ENCODE measurements at places on chromosomes 3 and 15.

DNA sequence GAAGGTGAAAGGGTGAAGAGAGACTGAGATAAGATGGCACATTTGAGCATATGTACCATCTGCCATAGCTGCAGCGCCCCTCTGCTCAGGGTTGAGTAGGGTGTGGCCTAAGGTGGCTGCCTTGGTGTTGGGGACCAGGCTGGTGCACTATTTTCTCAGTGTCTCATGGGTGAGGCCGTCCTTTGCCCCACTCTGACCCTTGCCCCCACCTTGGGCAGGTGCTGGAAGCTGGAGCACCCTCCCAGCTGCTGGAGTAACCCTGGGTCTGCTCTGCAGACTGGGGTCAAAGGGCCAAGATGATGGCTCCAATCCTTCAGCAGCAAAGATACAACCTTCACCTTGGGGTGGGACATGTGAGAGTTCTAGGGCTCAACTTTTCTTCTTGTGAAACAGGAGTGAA lies 69.2 kb downstream of the DAPK2 start:
- DNase-seq: no peak

DNA sequence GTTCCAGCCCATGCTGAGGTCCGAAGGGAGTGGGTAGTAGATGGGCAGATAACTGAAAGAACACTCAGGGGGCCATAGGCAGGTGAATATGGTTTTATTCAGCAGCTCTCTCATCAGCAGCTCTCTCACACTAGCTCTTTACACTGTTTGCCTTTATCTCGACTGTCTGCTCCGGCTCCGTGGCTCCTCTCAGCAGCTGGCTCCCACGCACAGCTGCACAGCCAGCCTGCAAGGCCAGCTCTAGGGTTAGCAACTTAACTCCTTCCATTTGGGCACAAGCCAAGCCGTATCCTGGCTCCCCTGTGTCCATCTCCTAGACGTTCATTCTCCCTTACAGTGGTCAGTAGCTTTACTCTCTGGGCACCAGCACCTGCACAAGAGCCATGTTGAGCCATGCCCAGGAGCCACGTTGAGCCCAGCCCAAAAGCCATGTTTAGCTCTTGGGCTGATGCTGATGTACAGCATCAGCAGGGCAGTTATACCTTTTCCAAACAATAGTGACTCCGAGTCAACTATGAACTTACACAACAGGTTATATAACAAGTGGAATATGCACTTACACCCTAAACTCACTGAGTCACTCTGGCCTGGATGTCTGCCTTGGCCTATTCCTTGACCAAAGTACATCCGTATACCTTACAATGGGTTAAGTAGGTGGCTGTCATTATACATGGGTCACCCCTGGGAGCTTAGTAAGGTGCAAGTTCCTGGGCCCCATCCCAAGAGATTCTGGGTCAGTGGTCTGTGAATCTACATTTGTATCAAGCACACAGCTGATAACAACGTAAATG lies 34.6 kb upstream of the TOPAZ1 start:
- DNase-seq: no peak

GRCh38 chr15:39205506-39206371 lies 375.1 kb upstream of the THBS1 start:
- DNase-seq: no peak

GRCh38 chr3:102183186-102183585 lies 251.6 kb upstream of the ZPLD1 start:
- DNase-seq: no peak

- DNase-seq: no peak
These were observed 81.1 kb upstream of the VGLL4 start for GRCh38 chr3:11724615-11725339.

GRCh38 chr15:88498996-88499395 lies 31.5 kb downstream of the MRPS11 start:
- DNase-seq: no peak

DNA sequence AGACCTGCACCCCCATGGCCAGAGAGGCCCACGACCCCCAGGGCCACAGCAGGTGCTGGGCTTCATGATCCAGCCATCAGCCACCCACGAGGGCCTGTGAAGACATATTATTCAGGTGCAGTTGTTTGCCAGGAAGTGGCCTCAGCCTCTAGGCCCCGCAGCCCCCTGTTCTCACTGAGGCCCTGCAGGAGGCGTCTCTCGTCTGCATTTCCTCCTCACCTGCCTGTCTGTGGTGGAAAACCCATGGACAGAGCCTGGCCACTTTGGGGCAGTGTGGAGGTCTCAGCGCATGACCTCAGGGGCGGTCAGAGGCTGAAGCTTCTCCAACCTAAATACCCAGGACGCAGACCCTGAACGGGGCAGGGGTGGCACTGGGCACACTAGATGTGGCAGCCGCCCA lies 18.6 kb downstream of the UROC1 start:
- no peak for DNase-seq

- no peak for DNase-seq
These were observed 590 bp upstream of the ITGA11 start for GRCh38 chr15:68432441-68433064.

DNA sequence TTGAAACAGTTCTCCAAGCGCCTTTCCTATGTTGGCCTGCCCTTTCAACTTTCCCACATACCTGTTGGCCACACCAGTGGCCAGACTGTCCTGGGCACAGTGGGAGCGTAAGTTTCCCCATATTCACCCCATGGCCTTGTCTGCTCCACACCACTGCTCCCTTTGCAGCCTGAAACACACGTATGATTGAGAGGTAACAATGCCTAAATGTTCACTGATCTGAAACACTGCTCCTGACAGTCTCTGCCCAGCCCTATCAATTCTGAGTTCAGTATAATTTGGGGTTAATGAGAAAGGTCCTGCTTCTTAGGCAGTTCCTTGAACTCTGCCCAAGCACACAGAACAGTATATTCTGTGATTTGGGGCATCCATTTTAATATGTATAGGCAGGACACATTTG lies 52.2 kb downstream of the ANXA2 start:
- DNase-seq: no peak

DNA sequence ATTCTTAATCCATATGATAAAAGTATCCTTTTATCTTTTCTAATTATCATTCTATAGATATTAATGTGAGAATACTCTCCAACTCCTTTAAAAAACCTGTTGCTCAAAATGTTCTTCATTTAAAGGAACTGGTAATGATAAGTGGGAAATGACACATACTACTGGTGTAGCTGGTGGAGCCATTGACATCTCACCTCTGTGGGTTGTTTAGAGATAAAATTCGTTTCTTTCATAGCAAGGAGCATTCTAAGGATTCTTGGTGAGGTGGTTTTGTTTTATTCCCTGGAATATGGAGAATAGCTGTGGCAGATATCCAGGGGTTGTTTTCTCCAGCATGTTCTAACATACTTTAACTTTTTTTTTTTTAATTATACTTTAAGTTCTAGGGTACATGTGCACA lies 299.8 kb upstream of the THBS1 start:
- no peak for DNase-seq

- no peak for DNase-seq
These were observed 30.6 kb upstream of the MECOM start for GRCh38 chr3:169694117-169694516.

DNA sequence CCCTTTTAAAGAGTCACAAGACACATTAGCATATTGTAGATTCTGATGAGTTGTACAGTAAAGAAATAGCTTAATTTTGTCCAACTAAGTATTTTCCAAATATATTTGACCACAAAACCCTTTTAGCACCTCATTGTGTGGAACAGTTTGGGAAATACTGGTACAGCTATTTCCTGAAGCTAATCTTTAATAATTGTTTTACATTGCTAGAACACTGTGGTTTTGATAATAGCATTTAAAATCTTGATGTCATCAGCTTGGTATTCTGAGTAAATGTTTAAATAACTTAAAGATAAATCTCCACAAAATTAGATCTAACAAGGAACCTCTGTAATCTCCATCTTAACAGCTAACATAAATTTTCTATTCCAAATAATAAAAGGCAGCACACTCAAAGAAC lies 140.0 kb upstream of the MLF1 start:
- no peak for DNase-seq

- no peak for DNase-seq
These were observed 103.8 kb upstream of the IL12A start for GRCh38 chr3:159884661-159885402.

- no peak for DNase-seq
These were observed 355 bp downstream of the FBXW12 start for GRCh38 chr3:48372377-48372770.

GRCh38 chr3:25555695-25556437 lies 108.8 kb downstream of the TOP2B start:
- DNase-seq: no peak

- no peak for DNase-seq
These were observed 23.9 kb upstream of the MOBP start for GRCh38 chr3:39443530-39443929.

DNA sequence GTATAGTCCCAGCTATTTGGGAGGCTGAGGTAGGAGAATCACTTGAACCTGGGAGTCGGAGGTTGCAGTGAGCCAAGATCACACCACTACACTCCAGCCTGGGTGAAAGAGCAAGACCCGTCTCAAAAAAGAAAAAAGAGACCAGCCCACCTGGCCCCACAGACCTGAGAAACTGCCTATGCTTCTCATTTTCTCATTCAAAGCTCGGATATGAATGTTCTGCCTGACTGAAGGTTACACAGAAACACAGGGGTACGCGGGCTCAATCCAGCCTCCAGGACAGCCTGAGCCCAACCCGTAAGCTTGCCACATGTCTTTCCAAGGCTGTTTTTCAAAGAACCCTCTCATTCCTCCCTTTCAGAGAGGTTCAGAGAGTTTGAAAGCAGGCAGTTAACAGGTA lies 9.7 kb upstream of the LRRC15 start:
- no peak for DNase-seq

- no peak for DNase-seq
These were observed 60.8 kb downstream of the SNRK start for GRCh38 chr3:43346978-43347749.
